Hindlimb muscle (tissue), 1 donor: ENCODE measurements at places on chromosomes 11 and 22. TPM values are rescaled to one million over a fixed set of nuclear protein-coding genes. Genes with fewer than 3 reads are reported as not detected.

The VPREB3 gene
- 0.56 TPM for polyA plus RNA-seq

DNA sequence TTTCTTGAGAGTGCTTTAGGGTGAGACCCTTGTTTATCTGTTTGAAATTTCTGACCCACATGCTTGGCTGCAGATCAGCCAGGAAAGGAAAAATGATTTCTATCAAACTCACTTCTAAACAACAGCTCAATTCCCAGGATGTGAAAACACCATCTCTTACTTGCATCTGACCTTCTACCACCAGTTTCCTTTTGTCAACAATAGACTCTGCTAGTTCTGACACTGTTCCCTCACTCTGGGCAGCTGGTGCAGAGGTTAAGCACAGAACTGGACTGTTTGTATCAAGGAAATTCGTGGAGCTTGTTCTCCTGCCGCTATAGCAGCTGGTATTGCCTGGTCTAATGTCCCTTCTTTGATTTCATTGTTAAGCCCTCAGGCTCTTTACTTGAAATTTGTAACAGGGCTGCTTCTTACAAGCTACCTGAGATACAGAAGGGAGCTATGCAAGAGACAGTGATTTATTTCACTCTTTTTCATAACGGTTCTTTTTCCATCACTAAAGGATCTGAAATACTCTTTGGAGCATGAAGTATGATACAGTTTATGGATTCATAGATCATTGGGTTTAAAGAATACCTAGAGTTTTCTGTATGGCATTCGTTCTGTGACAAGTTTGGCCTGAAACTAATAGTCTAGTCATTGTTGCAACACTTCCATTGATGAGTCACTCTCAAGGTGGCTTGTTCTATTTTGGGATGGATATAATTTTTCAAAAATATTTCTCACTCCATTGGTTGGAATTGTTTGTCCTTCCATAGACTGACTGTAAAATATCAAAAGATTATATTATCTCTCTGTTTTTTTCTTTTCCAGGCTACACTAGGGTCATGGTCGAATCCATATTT is 178.2 kb upstream of the ZC3H12C start:
- DNase-seq, result no peak

GRCh38 chr11:65931773-65932557 is 12.7 kb downstream of the DRAP1 start:
- no peak for DNase-seq

The TMEM191B gene
- polyA plus RNA-seq, result not detected

DNA sequence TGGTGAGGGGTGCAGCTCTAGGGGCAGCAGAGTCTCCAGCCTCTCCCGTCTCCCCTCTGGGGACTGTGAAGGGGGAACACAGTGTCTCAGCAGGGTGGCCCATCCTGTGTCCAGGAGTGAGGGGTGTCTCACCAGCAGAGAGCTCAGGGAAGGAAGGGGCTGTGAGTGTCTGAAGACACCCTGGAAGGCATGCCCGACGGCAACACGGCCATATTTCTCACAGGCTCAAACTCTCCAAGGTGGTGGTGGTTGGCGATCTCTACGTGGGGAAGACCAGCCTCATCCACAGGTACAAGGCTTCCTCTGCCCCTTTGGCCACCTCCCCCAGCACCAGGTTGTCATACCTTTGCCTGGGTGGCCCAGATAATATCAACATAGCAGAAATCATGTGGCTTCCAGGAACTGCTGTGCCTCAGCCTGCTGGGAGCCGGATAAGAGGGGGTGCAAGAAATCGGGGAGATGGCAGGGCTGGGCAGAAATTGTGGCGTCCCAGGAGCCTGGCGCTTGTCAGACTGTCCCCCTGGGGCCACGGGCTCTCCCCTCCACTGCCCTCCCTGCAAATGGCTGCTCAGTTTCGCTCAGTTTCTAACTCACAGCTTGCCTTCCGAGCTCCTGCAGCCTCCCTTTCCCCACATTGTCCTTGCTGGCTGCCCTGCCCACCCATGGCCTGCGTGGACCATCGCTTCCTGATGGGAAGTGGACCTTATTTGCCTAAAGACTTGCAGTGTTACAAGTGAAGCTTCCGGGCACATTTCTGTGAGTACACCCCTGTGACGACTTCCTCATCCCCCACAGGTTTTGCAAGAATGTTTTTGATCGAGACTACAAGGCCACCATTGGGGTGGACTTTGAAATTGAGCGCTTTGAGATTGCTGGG is 7.2 kb downstream of the RAB36 start:
- no peak for DNase-seq

DNA sequence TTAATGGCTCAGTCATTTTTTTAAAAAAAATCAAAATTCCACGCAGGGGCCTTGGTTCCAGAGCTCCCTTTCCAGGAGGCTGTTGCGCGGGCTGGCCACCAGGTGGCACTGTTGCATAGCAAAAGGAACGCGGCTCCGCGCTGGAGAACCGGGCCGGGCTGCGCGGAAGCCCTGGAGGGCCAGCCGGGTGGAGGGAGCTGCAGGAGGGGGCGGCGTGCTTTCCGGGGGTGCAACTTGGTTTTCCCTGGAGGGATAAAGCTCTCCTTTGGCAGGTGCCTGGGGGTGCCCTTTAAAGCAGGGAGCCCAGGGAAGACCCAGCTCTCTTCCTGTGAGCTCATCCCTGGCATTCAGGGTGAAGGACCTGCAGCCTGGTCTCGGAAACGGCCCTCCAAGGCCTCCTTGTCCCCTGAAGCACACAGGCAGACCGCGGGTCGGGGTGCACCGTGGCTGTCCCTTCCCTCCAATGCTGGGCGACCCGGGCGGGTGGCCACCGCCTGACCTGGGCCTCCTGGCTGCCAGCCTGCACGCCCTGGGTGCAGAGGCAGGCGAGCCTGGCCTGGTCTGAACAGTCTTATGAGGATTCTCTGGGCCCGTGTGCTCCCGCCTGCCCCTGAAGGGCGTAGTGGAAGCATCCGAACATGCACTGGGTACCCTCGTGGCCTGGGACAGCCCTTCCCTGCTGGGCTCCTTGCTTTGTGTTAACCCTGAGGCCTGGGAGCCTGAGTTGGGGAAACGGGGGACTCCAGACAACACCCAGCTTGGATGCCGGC is 23.4 kb downstream of the KRTAP5-5 start:
- peak; percentile 79 for DNase-seq

The PLAAT2 gene
- polyA plus RNA-seq, result not detected

- DNase-seq, result no peak
These were observed 131.9 kb downstream of the WNT11 start for GRCh38 chr11:76074148-76075095.

The C11orf97 gene
- polyA plus RNA-seq, result not detected

The ARHGEF17 gene
- 60.3 TPM for polyA plus RNA-seq

- no peak for DNase-seq
These were observed 579 bp upstream of the SLC5A4 start for GRCh38 chr22:32255726-32256125.

GRCh38 chr11:115552151-115552772 is 48.0 kb upstream of the CADM1 start:
- DNase-seq, result no peak

GRCh38 chr11:70000228-70000627 is 77.9 kb upstream of the ANO1 start:
- no peak for DNase-seq

GRCh38 chr11:11426226-11426952 is 73.3 kb upstream of the CSNK2A3 start:
- DNase-seq, result no peak
